Activated naive CD4-positive, alpha-beta T cell treated with Interleukin-2 at 50 U/mL for 16 hours (primary cell): ENCODE measurements at places on chromosomes 7 and 10.

GRCh38 chr10:79447911-79448731 lies 2.7 kb upstream of the ZCCHC24 start:
- no peak for DNase-seq

DNA sequence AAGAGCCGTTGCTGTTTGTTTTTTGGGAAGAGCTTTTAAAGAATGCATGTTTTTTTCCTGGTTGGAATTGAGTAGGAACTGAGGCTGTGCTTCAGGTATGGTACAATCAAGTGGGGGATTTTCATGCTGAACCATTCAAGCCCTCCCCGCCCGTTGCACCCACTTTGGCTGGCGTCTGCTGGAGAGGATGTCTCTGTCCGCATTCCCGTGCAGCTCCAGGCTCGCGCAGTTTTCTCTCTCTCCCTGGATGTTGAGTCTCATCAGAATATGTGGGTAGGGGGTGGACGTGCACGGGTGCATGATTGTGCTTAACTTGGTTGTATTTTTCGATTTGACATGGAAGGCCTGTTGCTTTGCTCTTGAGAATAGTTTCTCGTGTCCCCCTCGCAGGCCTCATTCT lies 31.6 kb downstream of the PFKFB3 start:
- DNase-seq = no peak

GRCh38 chr10:110857265-110858171 lies 14.2 kb upstream of the PDCD4 start:
- peak; percentile 32 for DNase-seq

DNA sequence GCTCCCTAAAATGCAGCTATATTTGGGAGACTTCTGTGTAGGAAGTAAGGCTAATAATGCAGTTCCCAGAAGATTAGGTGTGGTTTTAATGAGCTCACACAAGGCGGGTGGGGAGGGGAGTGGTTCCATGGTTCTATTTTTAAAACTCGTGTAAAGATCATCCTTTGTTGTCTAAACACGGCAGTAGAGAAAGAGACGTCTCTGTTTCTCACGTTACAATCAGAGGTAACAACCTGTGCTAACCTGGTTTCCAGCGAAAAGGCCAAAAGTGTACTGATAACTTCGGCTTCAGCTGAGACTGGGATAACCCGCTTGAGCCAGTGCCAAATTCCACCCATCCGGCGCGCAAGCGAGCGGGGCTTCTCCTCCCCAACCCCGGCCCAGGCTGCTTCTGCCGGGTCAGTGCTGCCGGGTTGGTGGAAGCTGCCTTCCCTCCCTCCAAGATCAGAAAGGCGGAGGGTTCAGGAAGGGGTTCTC lies 2.5 kb upstream of the MAP3K8 start:
- DNase-seq = no peak

DNA sequence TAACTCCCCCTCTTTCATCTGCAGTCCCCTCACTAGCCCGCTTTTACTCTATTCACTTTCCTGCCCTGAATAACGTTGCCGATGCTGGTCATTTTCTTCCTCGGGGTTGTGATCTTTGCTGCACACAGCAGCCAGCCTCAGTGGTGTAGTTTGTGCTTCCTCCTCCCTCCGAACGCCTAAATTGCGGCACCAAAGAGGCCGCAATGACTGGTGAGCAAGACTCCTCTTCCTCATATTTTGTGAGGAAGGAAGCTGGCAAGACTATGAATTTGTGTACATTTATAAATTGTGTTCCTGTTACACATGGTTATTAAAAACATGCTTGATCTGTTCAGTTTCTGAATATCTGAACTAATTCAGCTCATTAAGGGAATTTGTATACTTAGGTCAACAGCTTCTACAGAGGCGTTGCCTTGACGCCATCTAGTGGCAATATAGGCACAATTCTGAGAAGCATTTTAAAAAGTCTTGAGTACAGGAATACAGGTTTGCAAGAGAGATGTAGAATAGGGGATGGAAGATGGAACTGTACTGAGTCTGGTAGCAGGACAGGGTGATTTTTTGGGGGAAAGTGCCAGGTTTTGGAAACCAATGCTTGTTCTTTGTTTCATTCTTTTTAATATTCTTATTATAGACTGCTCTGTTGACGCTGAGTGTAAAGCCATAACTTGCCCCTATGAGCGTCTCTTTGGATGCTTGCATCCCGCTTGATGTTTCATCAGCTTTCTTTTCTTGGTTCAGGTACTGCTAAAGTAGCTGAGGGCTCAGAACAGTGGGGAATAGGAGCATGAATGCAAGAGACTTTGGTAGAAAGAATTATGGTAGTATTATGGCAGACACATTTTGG lies 4.1 kb upstream of the TAS2R5 start:
- DNase-seq = peak; percentile 5

DNA sequence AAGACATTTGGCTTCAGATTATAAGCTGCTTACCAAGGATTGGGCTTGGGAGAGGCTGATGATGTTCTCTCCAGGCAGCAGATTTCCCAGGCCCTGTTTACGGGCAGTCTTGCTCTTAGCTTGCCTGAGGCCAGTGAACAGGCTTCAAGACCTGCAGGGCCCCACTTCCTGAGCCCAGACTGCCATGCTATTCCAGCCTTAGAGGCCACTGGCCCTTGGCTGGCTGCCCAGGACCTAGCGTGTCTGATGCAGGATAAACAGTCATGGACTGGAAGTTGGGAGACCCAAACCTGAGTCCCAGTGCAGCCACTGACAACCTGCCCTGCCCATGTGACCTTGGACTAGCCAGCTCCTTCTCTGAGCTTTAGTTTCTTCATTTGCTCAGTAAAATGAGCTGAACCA lies 2.9 kb downstream of the PRXL2A start:
- no peak for DNase-seq

DNA sequence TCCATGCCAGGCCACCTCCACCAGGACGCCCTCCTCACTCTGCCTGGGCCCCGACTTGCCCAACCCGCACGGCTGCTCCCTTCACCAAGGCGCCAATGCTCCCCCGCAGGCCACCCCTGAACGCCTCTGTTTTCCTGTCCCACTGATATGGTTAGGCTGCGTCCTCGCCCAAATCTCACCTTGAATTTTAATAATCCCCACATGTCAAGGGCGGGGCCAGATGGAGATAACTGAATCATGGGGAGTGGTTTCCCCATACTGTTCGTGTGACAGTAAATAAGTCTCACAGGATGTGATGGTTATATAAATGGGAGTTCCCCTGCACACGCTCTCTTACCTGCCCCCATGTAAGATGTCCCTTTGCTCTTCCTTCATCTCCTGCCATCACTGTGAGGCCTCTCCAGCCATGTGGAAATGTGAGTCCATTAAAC lies 29.8 kb downstream of the RSU1 start:
- DNase-seq = peak; percentile 74

DNA sequence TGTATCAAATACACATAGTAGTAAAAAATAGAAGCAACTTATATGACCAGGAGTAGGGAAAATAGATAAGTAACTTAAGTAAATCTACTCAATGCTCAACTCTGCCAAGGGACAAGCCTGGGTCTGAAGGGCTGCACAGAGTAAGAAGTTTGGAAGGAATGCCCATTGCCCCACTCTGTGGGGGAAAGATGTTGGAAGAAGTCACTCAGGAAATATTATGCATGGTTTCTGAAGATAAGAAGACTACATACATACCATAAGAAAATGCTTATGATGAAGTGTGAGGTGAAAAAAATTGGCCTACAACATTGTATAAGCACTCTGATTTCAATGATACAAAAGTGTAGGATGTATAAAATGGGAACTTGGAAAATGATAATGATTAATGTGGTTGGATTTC lies 54.0 kb downstream of the LAMB4 start:
- DNase-seq = no peak

DNA sequence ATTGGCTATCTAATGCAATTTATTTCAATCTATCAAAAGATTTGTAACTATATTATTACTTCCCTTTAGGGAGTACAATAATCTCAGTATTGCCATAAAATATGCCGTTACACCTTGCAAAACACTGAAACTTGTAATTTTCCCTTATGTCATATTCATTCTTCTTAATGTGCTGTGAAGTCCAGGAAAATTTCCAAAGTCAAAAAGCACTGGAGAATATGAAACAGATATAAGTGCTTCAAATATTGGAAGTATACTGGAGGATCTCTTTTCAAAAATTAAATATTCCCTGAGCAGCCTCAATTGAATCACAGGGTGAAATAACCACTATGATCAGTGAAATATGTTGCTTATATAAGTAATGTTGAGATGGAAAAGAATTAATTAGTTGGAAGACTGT lies 356.0 kb downstream of the PPP1R3A start:
- DNase-seq = no peak

DNA sequence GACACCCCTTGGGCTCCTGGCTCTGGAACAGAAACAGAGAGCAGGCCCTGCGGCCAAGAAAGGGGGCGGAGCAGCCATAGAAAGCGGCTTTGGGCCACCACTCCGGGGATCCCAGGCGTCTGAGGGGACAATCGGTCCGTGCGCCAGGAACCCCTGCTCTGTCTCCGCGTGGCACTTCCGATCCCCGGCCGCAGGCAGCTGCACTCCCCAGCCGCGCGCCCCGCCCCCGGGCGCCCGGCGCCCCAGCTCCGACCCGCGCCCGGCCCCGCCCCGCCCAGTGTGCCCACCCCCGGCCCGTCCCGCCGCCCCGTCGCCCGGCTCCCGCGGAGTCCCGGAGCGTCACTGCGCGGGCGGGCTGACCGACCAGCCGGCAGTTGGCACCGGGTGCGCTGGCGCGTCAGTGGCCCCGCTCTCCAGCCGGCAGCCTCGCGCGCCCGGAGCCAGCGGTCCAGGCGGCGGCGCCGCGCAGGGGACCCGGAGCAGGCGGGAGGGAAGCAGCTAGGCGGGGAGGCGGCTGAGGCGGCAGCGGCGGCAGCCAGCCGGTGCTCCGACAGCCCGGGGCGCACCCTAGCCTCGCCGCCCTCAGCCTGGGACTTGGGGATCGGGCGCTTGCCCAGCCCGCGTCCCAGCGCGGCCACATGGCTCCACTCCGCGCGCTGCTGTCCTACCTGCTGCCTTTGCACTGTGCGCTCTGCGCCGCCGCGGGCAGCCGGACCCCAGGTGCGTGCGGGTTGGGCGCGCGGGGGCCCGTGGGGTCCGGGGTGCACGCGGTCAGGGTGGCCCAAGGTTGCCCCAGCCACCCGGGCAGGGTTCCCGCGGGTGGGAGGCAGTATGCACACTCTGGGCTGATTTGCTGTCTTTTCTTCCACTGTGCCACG lies at the start of gene ADAMTS14:
ADAMTS14 (plus strand) TSS at position 342 of the 878 bp plus-strand sequence; CDS start at position 639, 297 bp downstream.
- no peak for DNase-seq

GRCh38 chr7:130654850-130655249 lies 13.7 kb downstream of the COPG2 start:
- no peak for DNase-seq

DNA sequence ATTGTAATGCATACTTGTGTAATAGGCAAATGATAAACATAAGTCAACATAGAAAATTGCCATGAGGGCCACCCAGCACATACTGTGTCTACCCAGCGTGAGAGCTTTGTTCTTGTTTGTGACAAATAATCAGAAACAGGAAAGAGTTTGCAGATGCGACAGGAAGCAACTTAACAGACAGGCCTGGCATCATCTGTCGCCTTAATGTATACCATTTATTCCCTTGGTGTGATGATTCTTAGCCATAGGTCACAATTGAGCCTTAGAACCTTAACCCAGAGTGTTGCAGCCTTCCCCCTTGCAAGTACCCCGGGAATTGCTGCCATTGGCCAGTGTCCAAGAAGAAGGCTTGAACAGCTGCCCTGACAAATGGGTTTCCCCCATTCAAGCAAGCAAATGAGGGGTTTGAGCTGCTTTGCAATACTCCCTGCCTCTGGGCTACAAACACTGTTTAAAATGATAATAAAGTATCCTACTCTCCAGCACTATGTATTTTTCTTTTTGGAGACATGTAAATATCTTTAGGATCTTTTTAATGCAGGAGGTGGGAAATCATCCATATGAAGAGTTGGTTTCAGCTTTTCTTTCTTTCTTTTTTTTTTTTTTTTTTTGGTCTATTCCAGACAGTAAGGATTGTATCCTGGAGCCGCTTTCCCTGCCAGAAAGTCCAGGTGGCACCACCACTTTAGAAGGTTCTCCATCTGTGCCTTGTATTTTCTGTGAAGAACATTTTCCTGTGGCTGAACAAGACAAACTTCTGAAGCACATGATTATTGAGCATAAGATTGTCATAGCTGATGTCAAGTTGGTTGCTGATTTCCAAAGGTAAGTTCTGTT lies 80.0 kb downstream of the ZNF277 start:
- DNase-seq = no peak

- DNase-seq = peak; percentile 1
These were observed 31.6 kb downstream of the RASGEF1A start for GRCh38 chr10:43235070-43235900.

DNA sequence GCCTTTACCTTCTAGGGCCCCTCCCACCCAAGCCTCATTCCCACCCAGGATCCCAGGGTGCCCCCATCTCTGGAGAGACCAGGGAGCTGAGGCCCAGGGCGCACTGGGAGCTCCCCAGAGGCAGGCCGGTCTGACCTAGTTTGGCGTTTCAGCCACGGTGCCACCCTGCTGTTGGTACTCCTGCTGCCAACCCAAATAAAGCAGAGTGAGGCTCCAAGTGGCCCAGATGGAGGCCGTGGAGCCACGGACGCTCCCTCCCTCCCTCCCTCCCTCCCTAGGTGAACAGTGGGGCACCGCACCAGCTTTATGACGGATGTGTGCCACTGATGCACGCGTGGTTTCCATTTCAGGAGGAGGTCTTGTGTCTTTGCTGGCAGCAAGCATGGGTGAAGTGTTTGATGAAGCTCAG lies 1.8 kb downstream of the INPP5A start:
- DNase-seq = peak; percentile 29
